Left hindlimb (tissue), 1 donor: ENCODE measurements at places on chromosomes 4 and X.

- no peak for DNase-seq
Observed at GRCh38 chrX:43176686-43177085, 398.7 kb upstream of the PPP1R2C start.

GRCh38 chrX:21907260-21907659 lies 33.2 kb upstream of the SMS start:
- no peak for DNase-seq

GRCh38 chr4:8817096-8817812 lies 54.4 kb downstream of the HMX1 start:
- DNase-seq = peak; percentile 25

- DNase-seq = no peak
Observed at GRCh38 chrX:120647127-120647526, 17.3 kb upstream of the C1GALT1C1 start.

DNA sequence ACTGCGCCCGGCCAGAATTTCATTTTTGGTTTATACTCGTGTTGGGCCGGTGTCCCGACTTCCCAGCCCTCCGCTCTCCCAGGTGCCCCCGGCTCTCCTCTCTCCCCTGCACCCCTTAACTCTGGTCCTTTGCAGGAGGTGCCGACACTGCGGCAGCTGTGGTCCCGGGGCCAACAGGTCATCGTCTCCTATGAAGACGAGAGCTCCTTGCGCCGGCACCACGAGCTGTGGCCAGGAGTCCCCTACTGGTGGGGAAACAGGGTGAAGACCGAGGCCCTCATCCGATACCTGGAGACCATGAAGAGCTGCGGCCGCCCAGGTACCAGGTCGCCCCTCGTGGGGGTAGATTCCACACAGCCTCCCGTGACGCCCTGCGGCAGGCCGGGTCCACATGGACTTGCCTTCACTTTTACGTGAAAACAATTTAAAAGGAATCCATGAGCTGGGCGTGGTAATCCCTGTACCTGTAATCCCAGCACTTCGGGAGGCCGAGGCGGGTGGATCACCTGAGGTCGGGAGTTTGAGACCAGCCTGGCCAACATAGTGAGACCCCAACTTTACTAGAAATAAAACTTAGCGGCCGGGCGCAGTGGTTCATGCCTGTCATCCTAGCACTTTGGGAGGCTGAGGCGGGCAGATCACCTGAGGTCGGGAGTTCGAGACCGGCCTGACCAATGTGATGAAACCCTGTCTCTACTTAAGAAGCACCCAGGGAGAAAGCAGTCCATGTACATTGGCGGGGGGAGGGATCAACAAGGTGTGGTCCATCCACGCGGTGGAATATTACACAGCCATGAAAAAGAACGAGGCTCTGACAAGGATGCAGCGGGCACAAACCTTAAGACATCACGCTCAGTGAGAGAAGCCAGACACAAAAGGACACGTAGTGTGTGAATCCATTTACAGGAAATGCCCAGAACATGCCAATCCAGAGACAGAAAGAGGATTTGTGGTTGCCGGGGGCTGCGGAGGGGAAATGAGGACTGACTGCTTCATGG lies 12.0 kb downstream of the PLCXD1 start:
- DNase-seq = no peak

GRCh38 chrX:5650904-5651303 lies 577.8 kb downstream of the NLGN4X start:
- DNase-seq = no peak

GRCh38 chr4:54228056-54228527 lies 1.0 kb upstream of the PDGFRA start:
- DNase-seq = peak; percentile 91

DNA sequence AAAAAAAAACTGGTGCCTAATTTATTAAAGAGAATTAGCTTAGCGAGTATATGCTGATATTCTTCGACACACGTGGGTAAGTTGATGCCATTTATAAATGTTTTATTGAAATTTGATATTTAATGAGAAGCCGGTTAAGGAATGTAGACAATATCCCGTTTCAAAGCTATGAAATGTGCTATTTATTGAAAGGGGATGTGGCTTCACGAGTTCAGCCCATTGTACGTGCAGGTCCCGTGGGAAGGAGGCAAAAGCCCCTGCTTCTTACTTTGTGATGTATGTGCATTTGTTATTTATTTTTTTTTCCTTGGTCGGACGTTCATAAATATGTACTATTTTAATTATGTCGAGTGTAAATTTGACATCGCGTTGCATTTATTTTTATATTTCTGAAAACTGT lies 20.2 kb downstream of the SHOX start:
- DNase-seq = peak; percentile 25

DNA sequence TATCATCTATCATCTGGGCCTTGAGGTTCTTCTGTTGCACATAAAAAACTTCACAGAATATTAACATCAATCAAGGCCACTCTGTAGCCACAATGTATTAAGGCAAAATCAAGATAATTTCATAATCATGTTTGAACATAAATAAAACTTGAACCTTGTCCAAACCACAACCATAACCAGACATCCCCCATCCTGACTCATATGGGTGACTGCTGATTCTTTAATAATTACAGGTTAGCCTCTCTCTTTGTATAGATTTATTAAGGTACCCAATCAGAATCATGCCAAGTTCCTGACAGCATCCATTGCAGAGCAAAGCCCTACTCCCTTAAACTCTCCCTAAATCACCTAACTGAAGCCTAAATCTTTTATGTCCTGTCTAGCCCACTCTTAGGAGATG lies 16.7 kb upstream of the AREG start:
- DNase-seq = no peak
